ENCODE measurements at places on chromosomes 5 and 9.

DNA sequence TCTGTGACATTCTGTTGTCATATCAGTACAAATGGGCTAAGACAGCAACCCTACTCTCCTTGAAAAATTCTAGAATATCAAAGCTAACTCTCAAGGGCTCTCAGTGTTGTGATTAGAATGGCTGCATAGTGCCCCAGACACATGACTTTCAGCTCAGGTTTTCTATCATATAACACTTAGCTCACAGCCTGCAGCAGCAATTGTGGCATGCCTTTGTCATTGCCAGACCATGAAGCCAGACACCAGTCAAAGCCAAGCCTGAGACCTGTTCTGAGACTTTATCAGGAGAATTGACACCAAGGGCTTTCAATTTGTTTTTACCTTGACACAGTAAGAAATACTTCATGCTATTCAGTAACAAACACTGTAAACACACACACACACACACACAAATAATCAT, 159.0 kb upstream of the SNX2 start:
- no peak for DNase-seq

GRCh38 chr5:41270423-41271251, 57.3 kb upstream of the C6 start:
- peak; percentile 35 for DNase-seq

- no peak for DNase-seq
Observed at GRCh38 chr5:102115736-102116135, 180.3 kb downstream of the SLCO4C1 start.

DNA sequence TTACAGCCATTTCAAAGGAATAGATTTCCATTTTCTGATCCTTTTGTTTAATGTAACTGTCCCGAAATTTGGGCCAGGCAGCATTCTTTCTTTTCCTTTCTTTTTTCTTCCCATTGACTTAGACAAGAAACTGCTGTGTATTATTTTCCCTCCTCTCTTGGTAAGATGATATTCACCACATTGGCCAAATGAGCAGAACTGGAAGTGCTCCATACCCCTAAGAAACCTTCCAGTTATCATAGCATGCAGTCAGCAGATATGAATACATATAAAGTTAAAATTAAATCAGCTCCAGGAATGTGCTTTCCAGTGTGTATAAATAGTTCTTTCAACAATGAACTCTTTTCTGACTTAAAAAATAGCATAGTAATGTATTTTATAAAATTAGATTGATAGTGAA, 168.5 kb upstream of the GAS1 start:
- no peak for DNase-seq

DNA sequence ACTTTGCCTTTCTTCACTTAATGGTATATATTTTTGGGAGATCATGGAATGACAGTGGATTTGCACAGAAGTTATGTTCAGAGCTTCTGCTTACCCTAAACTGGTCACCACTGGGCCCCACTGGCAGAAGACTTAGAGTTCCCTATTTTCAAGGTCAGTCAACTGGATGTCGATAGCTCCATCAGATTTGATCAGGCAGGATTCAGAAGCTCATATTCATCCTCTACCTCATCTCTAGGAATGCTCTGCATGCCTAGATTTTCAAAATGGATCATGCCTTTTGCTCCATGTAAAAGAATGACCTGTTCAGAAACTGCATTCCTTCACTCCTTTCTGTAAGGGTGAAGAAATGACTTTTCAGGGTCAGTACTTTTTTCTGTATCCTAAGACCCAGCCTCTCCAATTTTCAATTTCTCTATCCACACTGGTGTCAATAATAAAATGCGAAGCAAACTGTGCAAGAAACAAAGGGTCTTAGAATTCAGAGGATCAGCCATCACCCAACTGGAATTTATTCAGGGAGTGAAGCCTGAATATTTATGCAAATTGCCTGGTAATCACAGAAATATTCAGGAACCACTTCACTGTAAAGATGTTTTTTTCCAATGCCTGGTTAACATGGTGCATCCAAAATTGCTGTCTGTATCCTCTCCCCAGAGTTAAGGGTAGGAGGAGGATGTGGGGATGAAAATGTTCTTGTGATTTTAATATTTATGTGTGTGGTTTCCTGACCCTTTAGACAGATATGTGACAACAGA, 125.4 kb downstream of the DOCK2 start:
- DNase-seq = no peak

- peak; percentile 82 for DNase-seq
Observed at GRCh38 chr9:130343445-130343918, 77.9 kb downstream of the HMCN2 start.

GRCh38 chr5:34680896-34681295, 24.8 kb downstream of the RAI14 start:
- no peak for DNase-seq

Data from nephron progenitor cell (in vitro differentiated cells).